T-helper 17 cell (primary cell): ENCODE measurements at places on chromosomes 1 and 21.

DNA sequence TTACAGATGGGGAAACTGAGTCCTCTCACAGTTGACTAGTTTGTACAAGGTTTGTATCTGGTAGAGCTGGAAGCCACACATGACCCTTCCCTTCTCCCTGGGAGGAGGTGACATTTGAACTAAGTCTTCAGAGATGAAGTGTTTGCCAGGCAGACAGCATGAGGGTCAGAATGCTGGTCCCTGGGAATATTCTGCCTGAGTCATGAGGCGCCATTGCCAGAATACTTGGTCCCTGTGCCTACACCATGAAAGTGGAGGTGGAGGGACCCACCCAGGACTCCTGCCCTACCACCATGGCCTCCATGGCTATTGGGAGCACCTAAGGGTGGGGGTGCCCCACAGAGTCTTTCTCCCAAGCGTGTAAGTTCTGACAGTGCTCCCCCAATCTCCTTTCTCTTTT is 7.0 kb downstream of the RPS6KA1 start:
- no peak for DNase-seq

- no peak for DNase-seq
These were observed 4.4 kb downstream of the NBPF1 start for GRCh38 chr1:16608838-16609560.

GRCh38 chr1:155474146-155474545 is 88.5 kb downstream of the ASH1L start:
- DNase-seq = no peak

GRCh38 chr1:10338047-10338446 is 60.8 kb upstream of the PGD start:
- DNase-seq = no peak

GRCh38 chr1:103089221-103089620 is 19.1 kb downstream of the COL11A1 start:
- DNase-seq = no peak

DNA sequence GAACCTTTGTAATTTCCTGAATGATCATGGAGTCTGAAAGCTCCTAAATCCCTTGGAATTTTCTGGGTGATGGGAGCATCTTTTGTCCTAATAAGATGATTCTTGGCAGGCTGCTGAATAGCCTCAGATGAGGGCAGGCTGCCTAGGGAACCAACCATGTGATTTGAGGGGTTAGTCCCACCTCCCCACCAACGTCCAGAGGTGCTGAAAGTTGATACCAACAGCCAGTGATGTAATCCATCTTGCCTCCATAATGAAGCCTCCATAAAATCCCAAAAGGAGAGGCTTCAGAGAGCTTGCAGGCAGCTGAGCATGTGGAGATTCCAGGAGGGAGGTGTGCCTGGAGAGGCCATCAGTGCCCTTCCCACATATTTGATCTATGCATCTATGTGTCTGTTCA is 43.7 kb downstream of the GTF2B start:
- DNase-seq = no peak

GRCh38 chr1:172390301-172390682 is 30.2 kb upstream of the C1orf105 start:
- no peak for DNase-seq

GRCh38 chr1:240912821-240913220 is 300.9 kb upstream of the GREM2 start:
- DNase-seq = no peak

DNA sequence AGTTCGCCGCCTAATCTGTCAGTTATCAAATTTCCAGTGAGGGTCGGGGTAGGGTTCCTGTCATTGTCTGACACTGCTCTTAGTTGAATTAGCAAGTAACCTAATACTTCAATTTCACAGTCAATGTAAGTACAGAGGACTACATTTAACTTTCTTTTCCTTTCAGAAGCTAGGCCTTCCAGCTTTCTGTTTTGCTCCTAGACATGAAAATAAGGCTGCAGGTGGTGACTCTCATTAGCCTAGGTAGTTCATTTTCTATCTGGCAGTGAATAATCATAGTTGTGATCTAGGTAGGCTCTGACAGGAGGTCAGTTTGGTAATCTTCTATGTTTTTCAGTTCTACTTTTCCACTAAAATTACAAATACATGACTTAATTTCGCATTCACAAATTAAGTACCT is 783.1 kb downstream of the MRPL39 start:
- no peak for DNase-seq

DNA sequence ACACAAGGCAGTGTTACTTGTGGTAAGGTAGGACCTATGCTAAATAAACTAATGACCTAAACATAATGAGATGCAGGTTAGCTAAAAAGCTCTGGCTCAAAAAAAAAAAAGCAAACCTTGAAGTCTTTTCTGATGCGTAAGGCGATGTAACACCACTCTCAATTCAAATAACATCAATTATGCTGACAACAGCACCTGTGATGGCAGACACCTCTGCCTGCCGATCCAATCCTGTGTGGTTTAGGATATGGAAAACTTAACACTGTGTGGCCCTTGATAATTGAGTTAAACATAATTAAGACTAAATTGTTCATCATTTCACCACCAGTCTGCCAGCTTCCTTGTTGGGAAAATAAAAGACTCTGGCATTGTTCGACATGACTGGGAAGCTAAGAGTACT is 9.1 kb downstream of the RPAP2 start:
- DNase-seq = no peak

GRCh38 chr1:179142889-179143299 is 61.0 kb downstream of the TOR3A start:
- no peak for DNase-seq

DNA sequence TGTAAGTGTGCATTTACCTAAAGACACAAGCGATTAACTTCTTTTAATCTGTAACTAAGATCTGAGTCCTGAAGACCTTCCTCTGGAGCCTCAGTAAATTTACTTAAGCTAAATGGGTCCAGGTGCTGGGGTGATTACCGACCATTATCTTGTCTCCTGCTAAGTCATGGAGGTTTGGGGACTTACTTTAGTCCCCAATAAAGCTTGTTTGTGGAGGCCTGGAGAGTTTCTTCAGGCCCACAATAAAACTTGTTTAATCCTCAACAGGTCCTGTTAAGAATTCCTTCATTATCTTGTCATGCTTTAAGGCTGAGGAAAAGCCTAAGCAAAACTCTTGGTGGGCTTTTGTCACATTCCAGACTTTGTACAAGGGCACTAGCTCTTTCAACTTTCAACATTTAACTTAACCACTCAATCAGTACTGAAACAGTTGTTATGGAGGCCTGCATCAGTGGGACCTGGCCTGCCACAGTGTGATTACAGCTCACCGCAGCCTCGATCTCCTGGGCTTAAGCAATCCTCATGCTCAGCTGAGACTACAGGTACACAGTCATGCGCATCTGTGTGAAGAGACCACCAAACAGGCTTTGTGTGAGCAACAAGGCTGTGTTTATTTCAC is 84.0 kb downstream of the FMO4 start:
- DNase-seq = no peak

GRCh38 chr1:112140743-112141142 is 151.3 kb upstream of the KCND3 start:
- DNase-seq = no peak
